ENCODE measurements at places on chromosomes 3 and 15. TPM values are rescaled to one million over a fixed set of nuclear protein-coding genes. Genes with fewer than 3 reads are reported as not detected.

The CCDC13 gene
- 0.28 TPM for total RNA-seq

The PARP14 gene
- total RNA-seq: 135 TPM

The ZNF620 gene
- total RNA-seq: 9.7 TPM

The FAM107A gene
- total RNA-seq: 2.9 TPM

The KBTBD12 gene
- total RNA-seq: not detected

The C3orf33 gene
- 2.0 TPM for total RNA-seq

The PEX5L gene
- not detected for total RNA-seq

Data from dermis blood vessel endothelial cell (primary cell).